Activated T-helper 1 cell treated with Interleukin-2 at 50 U/mL for 16 hours (primary cell): ENCODE measurements at places on chromosomes 12 and 14.

GRCh38 chr12:23376238-23376637 lies 573.2 kb downstream of the SOX5 start:
- DNase-seq, result no peak

DNA sequence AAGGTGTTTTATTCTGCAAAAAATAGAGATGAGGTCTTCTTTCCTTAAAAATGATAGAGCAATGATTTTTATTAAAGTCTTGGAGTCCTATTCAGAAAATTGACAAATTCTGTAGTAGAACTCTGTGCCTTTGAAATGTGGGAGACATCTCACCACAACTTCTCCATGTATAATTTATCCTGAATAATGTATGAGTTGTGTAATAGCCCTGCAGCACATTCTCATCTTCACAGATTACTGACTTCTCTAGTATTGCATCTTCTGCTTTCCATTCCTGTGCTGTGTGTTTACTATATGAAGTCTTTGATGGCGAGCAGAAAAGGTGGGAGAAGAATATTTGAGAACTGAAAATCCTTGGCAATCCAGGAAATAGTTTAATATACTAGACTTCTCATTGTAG lies 255.6 kb downstream of the TTC6 start:
- no peak for DNase-seq

DNA sequence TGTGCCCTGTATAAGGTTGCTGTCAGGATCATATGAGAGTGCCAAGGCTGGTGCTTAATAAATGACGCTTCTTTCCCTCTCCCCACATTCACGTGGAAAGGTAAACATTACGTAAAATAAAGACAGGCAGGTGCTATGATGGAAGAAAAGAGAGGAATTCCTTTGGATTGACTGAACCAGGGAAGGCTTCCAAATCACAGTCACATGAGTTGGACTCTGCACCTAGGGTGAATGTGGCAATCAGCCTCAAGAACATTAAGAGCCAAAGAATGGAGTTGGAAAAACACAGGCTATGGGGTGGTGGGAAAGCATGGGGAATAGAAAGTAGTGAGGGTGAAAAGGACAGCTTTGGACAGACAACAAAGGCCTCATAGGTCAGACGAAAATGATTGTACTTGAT lies 473.1 kb downstream of the VRK1 start:
- no peak for DNase-seq

GRCh38 chr14:79044894-79045624 lies 874.9 kb downstream of the NRXN3 start:
- no peak for DNase-seq

DNA sequence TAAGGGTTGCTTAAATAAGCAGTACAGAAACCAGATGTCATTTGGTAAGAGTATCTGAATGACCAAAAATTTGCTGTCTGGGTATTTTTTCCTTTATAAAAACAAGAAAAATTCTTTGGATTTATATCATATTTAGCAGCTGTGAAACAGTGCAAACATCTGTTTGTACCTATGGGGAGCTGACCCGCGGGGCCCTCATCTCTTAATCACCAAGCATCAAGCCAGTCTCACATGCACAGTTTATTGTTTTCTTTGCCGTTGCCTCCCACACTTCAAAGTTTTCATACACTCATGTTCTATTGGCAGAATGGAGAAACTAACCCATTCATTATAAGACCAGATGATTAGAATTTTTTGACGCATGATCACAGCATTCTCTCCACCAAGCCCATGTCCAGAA lies 142.2 kb downstream of the BMP4 start:
- DNase-seq, result no peak

- DNase-seq, result no peak
These were observed 206.2 kb upstream of the RGS6 start for GRCh38 chr14:71725922-71726579.

GRCh38 chr14:64880221-64881121 lies 764 bp upstream of the SPTB start:
- peak; percentile 24 for DNase-seq

- DNase-seq, result no peak
These were observed 77.2 kb downstream of the NKX2-1 start for GRCh38 chr14:36442824-36443241.
